ENCODE measurements at places on chromosomes 7 and 10.

DNA sequence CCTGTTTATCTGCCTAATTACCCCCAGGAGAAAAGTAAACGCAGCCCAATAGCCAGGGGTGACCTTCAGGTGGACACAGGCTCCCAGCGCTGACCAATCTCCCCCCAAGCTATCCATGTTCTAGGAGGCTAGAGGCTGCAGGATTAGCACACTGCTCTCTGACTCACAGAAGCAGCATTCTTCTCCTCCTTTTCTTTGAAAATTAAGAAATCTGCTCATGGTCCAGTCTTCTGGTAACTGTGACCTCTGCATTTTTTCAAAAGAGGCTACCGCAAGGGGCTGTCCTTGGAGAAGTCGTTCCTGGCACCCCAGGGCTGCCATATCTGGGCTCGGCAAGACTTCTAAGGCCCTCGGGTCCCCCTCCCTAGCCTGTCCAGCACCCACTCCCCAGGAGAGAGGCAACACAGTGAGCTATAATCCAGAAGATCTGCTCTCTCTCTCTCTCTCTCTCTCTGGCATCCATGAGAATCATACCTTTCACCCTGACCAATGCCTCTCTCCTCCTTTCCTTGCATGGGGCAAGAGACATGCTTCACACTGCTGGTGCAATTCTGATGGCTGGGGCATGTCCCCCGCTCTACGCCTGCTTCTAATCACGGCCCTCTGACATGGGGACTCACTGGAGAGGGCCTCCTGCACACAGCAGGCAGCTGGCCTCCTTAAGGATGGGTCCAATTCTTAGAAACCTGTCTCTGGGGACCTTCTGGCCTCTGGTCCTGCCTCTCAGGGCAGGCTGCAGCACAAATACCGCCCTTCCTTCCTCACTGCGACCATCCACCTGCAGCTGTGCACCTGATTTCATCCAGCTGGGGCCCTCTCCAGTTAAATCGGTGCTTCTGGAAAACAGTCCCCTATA lies 27.3 kb downstream of the ANXA11 start:
- no peak for DNase-seq

DNA sequence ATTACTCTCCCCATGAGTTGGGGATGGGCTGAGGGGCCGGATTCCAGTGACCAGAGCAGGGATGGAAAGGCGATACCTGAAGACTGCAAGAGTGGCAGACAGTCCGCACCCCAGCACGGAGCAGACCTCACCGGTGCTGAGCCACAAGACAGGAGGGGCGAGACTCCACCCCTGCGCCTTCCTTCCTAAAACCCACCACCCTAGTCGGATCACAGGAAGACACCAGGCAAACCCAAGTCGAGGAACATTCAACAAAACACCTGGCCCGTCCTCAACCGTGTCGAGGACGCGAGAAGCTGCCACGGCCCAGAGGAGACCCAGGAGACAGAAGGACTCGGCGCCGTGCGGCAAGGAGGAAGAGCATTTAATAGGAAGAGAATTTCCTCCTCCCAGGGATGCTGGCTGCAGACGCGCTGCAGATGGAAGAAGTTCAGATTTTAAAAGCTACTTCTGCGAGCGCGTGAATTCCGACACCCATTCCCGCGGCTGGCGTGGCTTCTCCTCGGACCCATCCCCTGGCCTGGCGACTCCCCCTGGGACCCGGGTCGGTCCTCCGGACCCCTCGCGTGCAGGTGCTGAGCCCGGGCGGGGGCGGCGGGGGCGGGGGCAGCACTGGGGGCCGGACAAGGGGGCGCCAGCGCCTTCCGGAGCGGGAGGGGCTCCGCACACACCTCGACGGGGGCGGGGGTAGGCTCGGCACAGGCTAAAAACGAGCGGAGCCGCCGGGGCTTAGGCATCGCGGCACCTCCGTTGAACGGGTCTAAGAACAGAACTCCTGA lies 563 bp upstream of the UTF1 start:
- no peak for DNase-seq

- no peak for DNase-seq
Measured at GRCh38 chr10:34838366-34838900, 23.3 kb upstream of the PARD3 start.

DNA sequence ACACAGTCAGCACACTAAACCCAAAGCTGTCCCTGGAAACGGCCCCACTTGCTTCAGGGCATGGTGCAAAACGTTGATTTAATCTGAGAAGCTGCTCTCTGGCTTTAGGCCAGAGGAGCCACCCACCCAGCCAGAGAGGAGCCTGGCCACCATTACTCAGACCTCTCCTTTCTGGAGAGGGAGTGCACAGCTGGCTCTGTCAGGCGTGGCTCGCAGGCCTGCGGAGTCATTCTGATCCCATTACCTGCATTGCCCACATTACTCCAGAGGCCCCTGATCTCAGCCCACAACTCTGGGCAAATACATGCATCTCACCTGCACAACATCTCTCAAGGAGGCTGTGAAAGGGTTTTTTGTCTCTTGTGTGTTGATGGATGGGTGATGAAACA lies 370.0 kb upstream of the IGFBP3 start:
- no peak for DNase-seq

GRCh38 chr7:1872191-1873069 lies 202.4 kb downstream of the ELFN1 start:
- DNase-seq: no peak

DNA sequence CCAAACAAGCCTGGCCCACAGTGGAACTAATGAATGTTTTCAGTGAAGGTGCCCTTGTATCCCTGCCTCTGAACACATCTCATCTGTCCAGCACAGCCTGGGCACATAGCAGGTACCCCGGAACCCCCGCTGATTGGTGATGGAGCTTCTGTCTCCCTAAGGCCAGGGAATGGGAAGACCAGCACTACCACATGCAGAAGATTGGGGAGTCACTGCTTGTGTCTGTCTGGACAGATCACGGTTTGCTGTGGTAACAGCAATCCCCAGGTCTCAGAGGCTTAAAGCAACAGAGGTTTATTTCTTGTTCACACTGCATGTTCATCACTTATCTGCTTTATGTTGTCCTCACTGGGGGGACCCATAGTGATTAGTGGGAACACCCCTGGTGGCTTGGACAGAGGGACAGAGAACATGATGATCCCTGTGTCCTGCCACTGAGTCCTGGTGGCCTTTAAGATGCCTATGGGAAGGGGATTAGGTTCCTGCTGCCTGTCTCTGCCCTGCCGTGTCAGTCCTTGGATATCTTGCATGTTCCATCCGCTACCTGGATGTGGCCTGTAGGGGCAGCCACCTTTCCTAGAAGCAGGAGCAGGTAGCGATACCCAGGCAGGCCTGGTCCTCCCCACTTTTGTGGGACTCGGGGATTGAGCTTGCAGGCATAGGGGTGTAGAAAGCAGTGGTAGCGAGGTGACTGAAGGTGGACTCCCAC lies 3.6 kb downstream of the TSPAN14 start:
- DNase-seq: no peak

DNA sequence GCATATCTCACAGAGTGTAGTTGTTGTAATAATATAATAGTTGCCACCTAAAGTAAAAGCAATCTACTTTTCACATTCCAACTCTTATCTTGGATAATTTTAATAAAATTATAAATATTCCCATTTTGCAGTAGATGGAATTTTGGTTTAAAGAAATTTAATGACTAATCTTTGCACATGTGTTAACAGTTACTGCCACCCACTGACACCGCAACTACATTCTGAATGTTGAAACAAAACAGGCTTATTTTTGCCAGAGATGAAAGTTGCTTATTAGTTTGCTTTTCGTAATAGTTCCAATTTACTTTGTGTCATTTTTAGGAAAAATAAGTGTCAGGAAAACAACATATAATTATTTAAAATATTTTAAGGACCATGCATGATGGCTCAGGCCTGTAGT lies 557.5 kb upstream of the PCDH15 start:
- no peak for DNase-seq

- DNase-seq: no peak
Measured at GRCh38 chr7:135728136-135728669, at the start of gene SLC13A4. SLC13A4 (minus strand) TSS chr7:135728186; CDS start chr7:135727496, 690 bp downstream.
